ENCODE measurements at places on chromosomes 13 and 19.

DNA sequence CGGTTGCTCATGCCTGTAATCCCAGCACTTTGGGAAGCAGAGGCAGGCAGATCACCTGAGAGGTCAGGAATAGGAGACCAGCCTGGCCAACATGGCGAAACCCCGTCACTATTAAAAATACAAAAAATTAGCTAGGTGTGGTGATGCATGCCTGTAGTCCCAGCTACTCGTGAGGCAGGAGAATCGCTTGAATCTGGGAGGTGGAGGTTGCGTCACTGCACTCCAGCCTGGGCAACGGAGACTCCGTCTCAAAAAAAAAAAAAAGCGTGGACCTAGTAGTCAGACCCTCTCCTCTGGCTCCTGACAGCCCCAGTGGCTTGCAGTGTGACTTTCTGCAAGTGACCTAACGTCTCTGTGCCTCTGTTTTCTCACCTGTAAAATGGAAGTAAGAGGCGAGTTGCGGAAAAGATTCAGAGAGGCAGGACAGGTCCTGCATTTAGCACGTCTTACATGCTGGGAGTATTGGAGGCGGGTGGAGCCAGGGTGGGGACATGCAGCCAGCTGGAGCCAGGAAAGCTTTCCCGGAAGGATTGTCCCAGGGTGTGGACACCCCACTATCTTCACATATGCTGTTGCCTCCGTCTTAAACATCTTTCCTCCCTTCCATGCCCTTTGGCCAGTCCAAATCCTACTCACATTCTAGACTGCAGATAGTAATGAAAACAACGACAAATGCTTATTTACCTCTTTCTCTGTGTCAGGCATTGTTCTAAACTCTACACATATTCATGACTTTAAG is 2.9 kb downstream of the TUBB4A start:
- no peak for DNase-seq

DNA sequence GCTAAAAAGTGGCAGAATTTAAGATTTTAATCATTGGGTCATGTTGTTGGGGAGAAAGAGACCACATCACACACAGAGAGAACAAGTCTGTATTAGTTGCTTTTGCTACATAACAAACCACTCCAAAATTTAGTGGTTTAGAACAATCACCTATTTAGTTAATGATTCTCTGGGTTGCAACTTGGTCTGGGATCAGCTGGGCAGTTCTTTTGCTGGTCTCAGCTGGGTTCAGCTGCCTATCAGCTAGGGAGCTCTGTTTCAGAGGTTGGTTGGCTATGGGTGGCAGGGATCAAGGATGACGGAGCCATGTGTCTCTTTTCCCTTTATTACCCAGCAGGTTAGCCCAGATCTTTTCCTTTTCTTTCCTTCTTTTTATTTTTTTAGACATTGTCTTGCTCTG is 8.9 kb downstream of the PINLYP start:
- DNase-seq, result no peak

- DNase-seq, result no peak
Observed at GRCh38 chr19:37953171-37953917, 46.3 kb downstream of the SIPA1L3 start.

DNA sequence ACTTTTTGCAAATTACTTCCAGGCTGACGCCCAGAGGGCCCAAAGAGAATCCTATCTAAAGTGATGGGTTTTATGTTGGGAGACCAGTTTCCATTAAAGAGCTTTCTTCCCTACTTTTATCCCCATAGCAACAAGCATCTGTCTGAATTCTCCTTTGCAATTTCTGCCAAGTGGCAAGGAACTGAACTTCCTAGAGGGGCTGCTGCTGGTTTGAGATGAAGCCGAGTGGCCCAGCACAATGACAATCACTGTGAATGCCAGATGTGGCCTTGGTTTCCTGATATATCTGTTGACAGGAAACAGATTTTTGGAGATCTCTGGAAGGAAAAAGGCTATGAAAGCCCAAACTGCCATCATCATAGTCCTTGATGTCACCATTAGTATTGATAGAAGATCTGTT is 198.6 kb downstream of the OXGR1 start:
- no peak for DNase-seq

DNA sequence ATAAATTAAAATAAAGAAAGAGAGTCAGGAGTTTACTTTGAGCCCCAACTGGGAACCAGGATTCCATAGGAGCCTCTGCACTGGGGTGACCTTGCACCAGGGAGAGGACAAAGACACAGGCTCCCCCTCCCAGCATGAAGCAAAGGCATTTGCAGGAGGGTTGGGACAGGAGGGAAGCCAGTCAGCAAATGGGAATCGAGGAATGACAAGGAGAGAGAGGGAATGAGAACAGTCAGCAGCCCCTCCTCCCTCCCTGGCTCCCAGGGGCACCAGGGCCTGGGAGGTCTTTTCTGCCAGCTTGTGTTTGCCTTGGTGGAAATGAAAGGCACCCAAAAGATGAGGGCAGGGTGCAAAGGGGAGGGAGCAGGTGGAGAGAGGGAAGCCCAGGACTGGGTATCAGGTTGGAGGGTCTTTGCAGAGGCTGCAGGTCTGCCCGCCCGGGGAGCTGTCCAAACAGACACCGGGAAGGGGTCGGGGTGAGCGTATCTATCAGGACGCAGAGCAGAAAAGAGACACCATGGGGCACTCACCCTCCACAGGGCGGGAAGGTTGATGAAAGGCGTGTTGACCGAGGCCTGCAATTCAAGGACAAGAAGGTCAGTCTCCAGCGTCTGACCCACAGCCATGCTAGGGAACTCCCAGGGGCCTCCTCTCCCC is 3.8 kb downstream of the SBSN start:
- DNase-seq, result no peak

DNA sequence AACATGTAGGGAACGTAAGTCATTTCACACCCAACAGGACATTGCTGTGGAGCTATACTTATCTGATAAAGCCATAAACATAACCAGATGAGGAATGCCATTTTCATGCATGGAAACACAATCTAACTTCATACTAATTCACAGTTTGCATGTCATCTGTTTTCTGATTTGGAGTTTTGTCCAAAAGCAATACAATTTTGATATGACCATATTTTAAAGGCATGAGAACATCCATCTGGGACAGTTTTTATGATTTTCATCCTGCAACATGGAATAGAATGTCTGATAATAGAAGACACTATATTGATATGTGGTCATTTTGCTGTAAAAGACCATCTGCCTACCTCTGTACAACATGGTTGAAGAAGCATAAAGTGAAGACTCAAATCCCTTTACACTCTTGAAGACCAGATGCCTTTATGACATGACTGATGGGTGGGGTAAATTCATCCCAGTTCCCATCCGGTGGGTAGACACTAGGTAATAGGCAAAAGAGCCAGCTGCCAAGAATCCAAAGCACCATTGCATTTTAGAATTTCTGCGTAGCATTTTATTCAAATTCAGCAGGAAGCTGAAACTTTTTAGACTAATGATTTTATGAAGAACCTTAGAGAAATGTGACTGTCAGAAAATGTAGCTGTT is 309.8 kb downstream of the LMO7 start:
- no peak for DNase-seq

DNA sequence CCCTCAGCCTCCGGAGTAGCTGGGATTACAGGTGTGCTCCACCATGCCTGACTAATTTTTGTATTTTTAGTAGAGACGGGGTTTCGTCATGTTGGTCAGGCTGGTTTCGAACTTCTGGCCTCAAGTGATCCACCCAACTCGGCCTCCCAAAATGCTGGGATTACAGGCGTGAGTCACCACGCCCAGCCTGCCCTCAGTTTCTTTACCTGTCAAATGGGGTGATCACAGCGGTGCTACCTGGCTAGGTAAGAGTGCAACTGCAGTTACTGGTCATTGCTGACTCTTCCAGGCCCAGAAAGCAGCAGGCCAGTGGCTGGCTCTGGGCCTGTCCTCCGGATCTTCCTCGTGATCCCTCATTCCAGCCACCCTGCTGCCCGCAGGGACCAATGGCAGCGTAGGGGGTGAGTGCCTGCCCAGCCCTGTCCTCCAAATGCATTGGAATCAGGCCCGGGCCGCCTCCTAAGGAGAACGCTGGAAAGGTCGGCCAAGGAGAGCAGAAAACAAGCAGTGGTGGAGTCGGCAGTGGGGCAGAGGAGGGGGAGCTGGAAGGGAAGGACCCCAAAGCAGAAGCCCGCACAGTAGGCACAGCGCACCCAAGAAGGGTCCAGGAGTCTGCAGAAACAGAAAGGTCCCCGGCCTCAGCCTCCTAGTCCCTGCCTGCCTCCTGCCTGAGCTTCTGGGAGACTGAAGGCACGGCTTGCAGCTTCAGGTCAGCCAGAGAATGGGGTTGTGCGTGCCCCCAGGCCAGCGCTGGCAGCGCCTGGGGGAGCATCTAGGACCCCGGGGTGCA is 1.8 kb upstream of the SLC27A1 start:
- no peak for DNase-seq

GRCh38 chr13:81139987-81140386 is 799.1 kb upstream of the SPRY2 start:
- DNase-seq, result no peak

DNA sequence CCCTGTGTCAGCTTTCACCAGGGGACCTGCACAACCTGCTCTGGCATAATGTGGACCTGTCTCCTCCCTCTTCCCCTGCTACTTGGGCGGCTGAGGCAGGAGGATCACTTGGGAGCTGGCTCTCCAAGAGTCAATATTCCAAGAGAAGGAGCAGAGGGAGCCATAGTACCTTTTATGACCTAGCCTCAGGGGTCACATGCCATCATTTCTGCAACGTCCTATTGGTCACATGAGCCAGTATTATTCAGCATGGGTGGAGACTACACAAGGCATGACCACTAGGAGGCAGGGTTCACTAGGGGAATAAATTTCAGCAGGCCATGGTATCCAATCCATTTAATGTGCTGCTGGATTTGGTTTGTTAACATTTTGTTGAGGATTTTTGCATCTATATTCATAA is 12.0 kb upstream of the SHFL start:
- DNase-seq, result no peak

DNA sequence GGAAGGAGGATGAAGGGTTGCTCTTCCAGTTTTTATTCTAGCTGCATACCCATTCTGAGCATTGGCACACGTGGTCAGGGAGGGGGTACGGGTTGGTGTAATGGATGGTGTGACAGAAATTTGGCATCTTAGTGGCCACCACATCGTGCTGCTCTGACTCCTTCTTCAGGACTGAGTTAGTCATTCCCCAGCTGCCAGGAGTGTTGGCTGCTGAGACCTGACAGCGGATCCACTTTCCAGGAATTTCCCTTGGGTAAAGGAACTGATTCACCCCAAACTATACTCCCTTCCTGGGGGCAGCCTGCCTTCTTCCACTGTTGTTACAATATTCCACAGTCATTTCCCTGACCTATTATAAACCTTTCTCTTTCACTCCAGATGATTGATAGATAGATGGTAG is 595.5 kb upstream of the KLHL1 start:
- no peak for DNase-seq

DNA sequence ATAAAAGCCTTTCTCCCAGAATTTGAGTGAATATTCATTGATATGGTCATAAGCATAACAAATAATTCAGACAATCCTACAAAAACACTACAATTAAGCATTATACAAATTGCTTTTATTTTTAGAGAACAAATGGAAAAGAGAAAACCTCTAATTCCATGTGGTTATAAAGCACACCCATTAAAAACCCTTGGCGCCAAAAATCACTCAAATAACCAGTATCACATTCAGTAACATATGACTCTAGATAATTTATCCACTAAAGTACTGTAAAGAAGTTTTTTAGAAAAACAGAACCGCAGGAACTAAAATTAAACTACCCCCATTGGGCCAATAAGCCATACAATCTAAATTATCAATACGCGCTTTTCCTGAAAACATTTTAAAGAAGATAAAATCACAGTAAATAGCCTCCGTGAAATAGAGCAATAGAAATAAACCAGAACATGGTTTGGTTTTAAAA is 569 bp downstream of the LCP1 start:
- DNase-seq, result no peak

GRCh38 chr19:36060430-36060829 is 5.7 kb downstream of the WDR62 start:
- no peak for DNase-seq

DNA sequence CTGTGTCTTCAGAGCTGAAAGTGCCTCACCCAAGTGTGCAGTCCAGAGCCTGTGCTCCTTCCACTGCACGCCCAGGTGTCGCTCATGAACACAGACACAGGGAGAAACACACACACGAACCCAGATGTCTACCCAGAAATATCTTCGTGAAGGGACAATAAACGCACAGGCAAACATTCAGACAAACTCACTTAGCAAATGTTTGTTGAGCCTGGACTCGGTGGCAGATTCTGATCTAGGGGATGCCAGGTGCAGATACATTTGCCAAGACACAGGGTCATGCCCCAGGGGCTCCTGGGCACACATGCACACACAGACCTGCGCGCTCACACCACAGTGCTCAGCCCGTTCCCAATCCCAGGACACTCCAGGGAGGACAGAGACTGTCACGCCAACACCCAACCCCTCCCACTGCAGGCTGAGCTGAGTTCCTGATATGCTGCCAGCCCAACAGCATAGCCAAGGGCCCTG is 31.9 kb downstream of the SCGB2B2 start:
- no peak for DNase-seq

- DNase-seq, result peak; percentile 12
Observed at GRCh38 chr13:100088644-100089464, at the start of gene PCCA. TSS of gene PCCA (plus strand) at chr13:100089093. CDS start at chr13:100089121, 28 bp downstream.

DNA sequence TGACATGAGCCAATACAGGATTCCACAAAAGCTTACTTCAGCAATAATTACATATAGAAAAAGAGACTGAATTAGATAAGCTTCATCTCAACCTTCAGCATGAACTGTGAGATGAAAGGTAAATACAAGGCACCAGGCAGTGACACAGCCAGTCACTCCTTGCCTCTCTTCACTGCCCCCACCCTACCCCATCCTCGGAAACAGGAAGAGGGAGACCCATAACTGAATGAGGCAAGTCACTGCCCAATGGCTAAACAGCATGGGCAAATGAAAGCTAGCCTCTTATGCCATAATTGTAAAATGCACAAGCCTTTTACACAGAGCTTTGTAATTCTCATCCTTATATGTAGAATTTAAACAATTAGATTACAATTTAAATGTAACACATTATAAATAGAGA is 1.7 kb downstream of the ZNF160 start:
- DNase-seq, result no peak

DNA sequence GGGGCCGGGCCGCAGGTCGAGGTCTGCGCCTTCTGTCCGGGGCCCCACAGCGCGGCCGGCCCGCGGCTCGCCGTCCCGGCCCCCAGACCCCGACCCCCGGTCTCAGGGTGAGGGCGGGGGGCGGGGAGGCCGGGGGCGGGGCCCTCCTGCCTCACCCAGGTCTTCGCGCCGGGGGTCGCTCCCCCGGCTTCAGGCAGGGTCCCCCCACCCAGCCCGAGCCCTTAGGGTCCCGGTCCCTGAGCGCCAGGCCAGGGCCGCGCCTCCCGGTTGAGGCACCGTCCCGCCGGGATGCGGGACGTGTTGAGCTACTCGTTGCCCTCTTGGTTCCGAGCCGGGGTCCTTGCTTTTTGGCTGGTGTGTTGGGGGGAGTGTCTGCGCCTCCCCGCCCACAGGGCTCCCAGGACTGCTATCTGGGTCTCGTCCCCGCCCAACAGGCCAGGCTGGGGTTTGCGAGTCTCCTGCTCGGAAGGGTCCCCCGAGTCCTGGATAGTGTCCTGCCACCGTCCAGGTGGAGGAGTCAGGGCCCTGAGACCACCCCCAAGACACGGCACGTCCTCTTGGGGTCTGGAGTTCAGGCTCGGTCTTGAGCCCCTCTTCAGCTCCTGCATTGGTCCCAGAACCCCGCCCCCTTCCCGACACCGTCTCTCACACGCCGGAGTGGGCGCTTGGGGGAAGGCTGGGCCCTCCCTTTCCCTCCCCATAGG is 452 bp downstream of the PIAS4 start:
- no peak for DNase-seq
